ENCODE measurements at places on chromosomes 6 and 20.

- peak; percentile 24 for DNase-seq
Measured at GRCh38 chr20:38835792-38836191, 30.3 kb downstream of the PPP1R16B start.

GRCh38 chr20:61723529-61724257, 342.0 kb downstream of the TAF4 start:
- no peak for DNase-seq

- DNase-seq, result no peak
Measured at GRCh38 chr6:101509536-101509935, 116.0 kb downstream of the GRIK2 start.

DNA sequence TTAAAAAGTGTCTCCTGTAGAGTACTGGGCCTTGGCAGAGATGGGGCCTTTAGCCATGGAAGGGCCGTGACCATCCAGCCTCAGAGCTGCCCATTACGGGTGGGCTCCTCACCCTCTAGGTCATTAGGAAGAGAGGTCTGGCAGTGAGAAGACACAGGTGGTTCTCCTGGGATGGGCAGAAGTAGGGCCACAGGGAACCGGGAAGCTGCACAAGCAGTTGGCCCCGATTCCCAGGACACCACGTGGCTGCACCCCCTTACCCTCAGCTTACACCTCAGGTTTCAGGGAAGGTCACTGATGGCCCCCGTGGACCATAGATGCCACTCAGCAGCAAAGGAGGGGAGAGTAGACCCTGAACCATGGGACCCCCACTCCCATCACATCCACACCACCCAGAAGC, 1.6 kb downstream of the RAET1G start:
- no peak for DNase-seq

DNA sequence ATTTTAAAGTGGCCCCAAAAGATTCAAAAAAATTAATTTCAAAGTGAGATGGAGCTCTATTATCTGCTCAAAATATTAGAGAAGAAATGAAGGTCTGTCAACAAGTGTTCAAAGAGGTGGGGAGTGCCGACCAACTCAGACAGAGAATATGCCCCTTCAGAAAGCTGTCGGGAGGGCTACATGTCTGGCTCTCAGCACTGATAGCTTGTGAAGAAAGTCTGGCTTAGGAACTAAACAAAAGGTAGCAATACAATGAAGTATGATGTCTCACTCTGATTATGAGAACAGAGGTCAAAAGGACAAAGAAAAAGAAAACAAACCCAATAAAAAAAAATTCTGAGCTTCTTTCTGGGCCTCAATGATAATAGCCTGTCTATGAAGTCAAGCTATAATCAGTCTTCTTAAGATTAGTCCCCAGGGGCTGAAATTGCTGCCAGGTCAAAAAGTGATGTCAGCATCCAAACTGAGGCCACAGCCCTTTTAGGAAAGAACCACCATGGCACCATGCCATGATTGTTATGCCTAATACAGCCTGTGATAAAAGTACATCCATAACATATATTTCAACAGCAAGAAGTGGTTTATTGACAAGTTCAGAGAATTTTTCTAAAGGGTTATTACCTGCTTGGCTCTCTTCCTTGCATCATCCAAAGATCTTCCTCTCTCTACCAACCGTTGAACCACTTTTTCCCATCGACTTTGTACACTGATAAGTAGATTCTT, 150.9 kb downstream of the DST start:
- DNase-seq, result no peak

DNA sequence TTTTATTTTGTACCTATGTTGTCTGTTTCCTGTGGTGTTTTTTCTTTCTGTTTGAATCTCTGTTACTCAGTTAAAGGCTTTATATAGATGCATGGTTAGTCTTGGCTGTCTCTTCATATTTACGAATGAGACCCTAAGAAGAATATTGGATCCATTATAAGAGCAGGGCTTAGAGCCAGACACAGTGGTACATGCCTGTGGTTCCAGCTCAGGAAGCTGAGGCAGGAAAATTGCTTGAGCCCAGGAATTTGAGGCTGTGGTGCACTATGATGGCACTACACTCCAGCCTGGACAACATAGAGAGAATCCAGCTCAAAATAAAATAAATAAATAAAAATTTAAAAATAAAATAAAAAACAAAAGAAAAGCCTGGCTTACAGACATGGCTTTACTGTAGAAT, 211.1 kb downstream of the SOD2 start:
- no peak for DNase-seq

- no peak for DNase-seq
Measured at GRCh38 chr6:112338166-112338709, 8.9 kb upstream of the RFPL4B start.

- no peak for DNase-seq
Measured at GRCh38 chr20:15196547-15197255, 859.3 kb upstream of the FLRT3 start.

- DNase-seq, result no peak
Measured at GRCh38 chr6:104955491-104955890, 1.4 kb upstream of the LIN28B start.

DNA sequence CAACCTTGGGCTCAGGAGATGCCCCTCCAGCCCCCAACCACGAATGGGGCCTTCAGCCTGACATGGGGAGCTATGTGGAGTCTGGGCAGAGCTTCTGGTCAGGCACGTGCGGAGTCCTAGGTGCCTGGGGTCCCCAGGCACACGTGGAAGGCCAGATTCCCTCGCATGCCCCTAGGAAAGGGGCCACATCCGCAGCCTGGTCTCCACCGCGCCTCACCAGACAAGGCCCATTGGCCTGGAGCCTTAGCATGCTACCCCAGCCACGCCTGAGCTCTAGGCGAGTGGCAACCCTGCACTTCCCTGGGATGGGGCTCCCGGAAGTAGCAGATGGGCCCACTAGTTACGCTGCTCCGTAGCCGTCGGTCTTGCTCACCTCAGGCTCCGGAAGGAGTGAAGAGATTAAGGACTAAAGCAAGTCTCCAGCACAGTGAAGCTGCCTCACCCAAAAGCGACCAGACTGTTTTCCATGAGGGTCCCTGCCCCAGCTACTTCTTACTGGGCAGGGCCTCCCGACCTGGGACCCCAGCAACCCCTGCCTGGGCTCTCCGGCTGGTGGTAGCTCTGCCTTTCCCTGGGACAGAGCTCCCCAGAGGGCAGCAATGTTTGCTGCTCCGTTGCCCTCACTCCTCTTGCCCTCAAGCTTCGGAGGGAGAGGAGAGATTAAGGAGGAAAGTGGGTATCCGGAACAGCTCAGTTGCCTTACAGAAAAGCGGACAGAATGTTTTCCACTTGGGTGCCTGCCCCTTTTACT, 93.2 kb upstream of the IMPG1 start:
- no peak for DNase-seq

DNA sequence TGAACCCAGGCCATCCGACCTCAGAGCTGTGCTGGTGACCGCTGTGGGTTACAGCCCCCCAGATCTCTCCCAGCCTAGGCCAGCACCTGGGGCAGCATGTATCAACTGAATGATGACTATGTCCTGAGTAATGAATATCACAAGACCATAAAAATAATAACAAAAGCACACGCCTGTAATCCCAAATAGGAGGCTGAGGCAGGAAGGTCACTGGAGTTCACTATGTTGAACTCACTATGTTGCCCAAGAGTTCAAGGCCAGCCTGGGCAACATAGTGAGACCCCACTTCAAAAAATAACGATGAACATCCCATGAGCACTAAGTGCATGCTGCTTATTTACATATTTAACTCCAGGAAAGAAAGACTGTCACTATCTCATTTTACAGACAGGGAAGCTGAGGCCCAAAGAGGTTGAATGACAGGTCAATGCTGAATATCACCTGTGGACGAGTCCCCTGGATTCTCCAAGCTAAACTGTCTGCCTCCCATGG, 92.3 kb downstream of the NFATC2 start:
- no peak for DNase-seq

DNA sequence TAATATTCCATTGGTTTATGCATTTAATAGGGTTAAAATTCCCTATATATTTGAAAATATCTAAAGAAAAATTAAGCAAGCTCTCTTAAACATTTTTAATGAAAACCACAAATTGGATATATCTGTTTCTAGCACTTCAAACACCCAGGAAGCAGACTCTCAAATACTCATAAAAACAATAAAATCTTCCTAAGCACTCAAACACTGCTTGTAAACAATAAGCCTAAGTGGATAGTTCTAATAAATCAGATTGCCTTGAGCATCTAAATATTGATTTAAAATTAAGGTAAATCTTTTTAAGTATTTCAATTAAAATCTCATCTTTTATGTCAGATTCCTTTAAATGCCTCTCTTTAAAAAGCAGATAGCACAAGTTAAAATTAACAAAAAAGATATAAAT, 254.4 kb downstream of the KCNQ5 start:
- no peak for DNase-seq

DNA sequence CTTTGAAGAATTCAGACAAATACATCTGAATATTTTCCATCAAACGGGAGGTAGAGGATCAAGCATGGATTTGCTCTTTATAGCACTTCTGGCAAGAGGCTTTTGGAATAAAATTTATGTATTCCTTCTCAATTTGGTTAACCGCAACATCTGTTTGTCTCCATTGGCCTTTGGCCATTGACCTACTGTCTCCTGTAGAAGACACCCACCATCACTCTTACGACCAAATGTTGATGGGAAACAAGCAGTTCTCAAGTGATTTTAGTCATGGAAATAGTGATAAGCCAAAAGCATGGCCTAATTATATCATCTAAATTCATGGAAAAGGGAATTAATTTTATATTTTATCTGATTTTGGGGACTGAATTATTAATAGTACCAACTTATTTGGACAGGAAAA, 591.9 kb downstream of the CD109 start:
- no peak for DNase-seq

DNA sequence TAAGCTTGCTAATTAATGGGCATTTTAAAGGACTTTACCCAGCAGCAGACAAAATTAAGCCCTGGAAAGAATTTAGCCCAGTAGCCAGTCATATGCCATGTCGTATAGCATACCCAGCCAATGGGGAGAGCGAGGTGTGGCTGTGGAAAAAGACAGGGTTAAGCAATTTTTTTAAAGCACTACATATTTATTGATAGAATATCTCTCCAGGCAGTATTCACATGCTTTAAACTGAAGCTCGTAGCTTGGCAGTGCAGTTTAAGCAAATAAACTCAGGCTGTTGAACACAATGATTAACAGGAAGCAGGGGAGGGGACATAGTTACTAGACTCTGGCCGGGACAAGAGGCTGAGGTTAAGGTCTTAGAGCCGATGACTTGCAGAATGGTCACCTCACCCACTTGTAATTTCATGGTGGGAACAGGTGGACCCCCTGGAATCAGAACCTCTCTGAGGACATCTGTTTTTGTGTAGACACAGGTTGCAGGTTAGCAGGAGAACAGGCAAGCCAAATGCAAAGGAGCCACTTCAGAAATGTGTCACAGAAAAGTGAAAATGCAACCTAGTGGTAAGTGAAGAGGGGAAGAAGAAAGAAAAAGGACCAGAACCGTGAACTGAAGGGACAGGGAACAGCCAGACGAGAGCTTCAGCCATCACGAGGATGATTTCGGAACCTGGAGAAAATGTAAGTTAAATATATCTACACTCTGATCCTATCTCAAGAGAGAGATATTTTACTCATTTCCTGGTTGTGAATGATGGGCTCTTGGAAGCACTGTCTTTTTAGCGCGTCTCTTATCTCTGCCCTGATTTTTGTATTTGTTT, 7.2 kb downstream of the GCNT2 start:
- no peak for DNase-seq

All from substantia nigra (tissue), 51 donors.